ENCODE measurements at places on chromosomes 12 and 14.

GRCh38 chr14:97095269-97095668 is 298.1 kb downstream of the VRK1 start:
- DNase-seq = no peak

GRCh38 chr14:99806836-99807235 is 13.6 kb downstream of the EML1 start:
- no peak for DNase-seq

- DNase-seq = peak; percentile 50
Observed at GRCh38 chr12:2284857-2285256, 232.1 kb downstream of the CACNA1C start.

GRCh38 chr12:105659355-105660075 is 329.0 kb downstream of the C12orf75 start:
- DNase-seq = no peak

- peak; percentile 14 for DNase-seq
Observed at GRCh38 chr12:66269757-66270383, 32.4 kb upstream of the HELB start.

- no peak for DNase-seq
Observed at GRCh38 chr14:49508124-49508523, 78.1 kb downstream of the RPS29 start.

DNA sequence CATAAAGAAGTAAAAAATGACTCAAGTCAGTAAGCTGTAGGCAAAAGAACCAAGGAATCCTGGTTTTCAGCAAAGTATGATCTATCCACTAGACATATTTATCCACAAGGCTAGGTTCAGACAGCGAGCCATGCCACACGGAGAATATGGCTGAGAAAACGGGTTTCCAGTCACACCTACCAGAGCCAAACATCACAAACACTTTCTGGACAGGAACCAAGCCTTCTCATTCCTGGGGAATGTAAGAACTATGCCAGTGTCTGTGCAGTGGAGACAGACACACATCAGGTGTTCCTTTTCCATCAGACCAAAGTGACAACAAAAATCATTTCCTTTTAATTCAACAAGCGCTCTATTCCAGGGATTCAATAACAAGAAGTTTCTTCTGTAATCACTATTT is 41.1 kb downstream of the AREL1 start:
- peak; percentile 21 for DNase-seq

DNA sequence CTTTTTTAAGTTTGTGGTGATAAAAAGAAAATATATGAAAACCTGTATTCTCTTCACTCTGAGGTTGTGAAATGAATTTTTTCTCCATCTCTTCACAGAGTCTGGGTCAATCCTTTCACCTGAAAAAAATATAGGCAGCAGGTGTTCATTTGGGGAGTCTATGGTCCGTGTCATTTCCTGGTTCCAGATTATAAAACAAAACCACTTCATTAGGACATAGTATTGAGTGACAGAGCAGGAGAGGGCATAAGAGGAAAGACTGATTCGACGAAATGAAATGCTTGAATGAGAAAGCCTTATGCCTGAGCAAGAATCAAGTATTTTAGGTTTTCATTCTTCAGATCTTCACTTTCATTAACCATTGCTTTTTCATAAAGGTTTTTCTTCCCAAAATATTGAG is 51.8 kb upstream of the NUAK1 start:
- no peak for DNase-seq

DNA sequence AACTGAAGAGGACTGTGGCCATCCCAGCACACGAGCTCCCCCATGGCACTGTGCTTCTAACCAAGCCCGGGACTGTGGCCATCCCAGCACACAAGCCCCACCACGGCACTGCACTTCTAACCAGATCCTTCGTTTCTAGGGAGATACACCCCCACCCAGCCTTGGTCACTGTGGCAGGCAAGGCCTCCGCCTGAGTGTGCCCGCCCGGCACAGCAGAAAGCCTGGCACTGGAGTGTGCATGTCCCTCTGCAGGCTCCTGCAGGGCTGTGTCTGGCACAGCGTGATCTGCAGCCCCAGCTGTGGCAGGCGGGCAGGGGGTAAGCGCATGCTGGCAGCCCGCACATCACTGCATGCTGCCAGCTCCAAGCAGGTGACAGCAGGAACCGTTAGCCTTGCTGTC is 49.8 kb downstream of the CCDC85C start:
- DNase-seq = no peak

- no peak for DNase-seq
Observed at GRCh38 chr12:93812626-93813025, 135.5 kb downstream of the CRADD start.

DNA sequence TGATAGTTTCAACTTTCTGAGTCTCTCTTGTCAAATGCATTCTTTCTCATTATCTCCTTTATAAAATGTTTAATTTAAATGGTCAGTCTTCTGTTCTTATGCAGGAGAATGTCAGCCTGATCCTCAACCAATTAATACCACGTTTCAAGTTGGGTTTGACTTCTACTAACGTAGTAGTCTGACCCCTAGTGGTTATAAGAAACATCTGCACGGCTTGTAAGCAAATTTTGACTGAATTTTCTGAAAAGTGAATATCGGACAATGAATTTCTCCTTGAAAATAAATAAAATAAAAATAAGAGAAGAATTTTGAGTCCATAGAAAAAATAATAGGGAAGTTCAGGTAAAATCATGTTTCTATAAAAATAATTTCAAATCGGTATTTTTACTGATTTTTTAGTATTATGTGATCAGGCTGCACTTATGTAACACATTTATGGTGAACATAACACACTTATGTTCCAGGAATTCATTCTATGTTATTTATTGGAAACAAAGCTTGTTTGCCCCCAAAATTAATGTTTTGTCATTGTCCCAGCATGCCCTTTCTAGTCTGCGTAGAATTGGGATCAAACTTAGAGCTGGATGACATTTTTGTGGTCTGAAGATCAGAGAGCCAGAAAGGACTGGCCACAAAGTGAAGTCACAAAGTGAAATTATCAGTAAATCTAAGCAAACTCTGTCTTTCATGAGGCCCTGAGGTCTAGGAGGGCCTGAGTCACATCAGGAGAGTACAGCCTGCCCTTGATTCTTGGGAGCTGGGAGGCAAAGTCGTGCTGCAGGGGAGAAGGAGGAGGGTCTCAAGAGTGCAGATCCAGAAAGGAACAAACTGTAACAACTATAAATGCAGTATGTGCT is 101.2 kb upstream of the STXBP6 start:
- DNase-seq = peak; percentile 17

DNA sequence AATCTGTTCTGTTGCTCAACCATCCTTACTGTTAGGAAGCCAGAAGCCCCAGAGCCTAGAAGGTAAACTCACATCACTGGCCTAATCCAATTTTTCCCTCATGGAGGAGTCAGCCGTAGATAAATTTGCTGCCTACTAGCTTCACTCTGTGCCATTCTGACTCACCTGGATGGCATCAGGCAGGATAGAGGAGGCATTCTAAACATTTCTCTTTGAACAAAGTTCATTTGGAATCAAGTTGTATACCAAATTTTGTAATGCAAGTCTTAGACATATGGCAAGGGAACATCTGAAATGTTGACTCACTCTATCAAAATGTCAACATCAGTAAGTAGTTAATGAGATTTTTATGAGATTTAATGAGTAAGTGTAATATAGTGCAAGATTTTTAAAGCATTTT is 13.6 kb upstream of the TBC1D30 start:
- no peak for DNase-seq

DNA sequence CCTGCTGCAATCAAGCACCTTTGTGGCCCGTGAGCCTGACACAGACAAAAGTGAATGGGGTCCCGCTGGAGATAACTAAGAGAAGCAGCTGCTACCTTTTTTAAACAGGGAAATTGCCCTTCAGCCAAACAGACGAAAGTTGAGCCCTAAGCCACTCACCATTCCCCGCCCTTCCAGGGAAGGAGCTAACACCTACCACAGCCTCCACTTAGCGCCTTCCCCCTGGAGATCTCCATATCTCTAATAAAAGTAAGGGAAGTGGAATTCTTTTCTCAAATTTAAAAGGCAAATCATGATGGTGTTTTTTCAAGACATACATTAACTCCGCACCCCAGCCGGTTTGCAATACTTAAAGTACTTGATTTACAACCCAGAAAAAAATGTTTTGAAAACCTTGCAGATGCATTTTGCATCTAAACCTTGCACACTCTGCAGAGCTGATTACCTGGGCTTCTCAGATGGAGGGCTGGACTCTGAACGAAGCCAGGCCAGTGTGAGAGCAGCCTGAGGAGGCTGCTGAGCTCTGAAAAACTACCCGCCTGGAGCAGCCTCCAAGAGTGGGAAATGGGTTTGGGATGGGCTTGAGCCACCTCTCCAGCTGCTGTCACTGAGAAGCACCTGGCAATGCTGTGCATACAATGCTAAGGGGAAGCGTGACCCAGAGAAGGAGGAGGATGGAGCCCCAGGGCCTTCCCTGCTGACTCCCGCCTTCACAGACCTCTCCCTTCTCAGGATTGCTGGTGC is 10.0 kb downstream of the NUAK1 start:
- no peak for DNase-seq

DNA sequence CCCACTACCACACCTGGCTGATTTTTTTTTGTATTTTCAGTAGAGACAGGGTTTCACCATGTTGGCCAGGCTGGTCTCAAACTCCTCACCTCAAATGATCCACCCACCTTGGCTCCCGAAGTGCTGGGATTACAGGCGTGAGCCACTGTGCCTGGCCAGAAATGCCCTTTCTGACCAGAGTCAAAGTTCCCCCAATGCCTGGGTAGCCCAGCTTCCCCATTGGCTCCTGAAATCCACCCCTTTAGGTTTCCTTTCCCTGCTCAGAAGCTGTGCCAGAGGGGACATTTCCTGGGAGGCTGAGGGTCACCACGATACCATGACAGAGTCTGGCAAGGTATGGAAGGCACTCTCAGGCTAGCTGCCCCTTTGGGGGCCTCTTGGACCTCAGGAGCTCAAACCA is 3.5 kb downstream of the GSTZ1 start:
- DNase-seq = no peak

GRCh38 chr14:72464226-72464625 is 429.7 kb downstream of the DPF3 start:
- DNase-seq = no peak

GRCh38 chr12:120485961-120486881 is 9.7 kb upstream of the DYNLL1 start:
- no peak for DNase-seq
